ENCODE measurements at places on chromosomes 5 and 9.

DNA sequence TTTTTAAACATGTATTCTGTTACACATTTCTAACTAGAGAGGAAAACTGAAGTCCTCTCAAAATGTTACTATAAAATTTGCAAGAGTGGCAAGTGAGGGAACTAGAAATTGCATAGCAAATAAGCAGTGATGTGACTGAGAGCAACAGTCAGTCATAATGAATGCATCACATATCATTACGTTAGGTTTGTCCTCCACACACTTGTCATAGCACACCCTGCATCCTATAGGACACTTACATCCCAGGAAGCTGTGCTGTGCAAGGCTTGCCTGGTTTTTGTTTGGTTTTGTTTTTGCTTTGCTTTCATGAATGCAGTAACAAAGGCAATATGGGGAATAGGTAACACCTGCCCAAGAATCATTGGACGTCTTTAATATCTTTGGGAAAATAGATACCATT is 10.8 kb downstream of the NFIB start:
- H3K27me3 ChIP-seq, result no peaks in the 10 kb centered on the region
- H3K4me3 ChIP-seq, result no peak overlapping the region
- no peak overlapping the region for H3K27ac ChIP-seq

DNA sequence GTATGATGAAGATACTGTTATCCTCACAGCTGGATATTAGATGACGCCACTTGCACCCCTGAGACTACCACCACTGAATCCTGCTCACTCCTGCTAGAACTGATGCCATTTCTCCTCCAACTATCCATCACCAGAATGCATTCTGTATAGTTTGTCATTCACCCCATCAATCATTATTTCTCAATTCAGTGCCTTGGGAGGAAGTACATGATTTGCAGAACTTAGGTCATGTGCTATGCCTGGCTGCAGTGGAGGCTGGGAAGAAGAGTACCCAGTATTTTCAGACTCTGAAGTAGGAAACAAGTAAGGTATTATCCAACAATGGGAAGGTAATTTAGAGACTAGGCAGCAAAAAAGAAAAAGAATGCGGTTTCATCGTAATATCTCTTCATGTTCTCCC is 26.2 kb upstream of the HSD17B4 start:
- H3K27ac ChIP-seq, result no peak overlapping the region
- H3K4me1 ChIP-seq, result no peaks in the 10 kb centered on the region
- no peaks in the 10 kb centered on the region for H3K27me3 ChIP-seq
- no peaks in the 10 kb centered on the region for H3K36me3 ChIP-seq

DNA sequence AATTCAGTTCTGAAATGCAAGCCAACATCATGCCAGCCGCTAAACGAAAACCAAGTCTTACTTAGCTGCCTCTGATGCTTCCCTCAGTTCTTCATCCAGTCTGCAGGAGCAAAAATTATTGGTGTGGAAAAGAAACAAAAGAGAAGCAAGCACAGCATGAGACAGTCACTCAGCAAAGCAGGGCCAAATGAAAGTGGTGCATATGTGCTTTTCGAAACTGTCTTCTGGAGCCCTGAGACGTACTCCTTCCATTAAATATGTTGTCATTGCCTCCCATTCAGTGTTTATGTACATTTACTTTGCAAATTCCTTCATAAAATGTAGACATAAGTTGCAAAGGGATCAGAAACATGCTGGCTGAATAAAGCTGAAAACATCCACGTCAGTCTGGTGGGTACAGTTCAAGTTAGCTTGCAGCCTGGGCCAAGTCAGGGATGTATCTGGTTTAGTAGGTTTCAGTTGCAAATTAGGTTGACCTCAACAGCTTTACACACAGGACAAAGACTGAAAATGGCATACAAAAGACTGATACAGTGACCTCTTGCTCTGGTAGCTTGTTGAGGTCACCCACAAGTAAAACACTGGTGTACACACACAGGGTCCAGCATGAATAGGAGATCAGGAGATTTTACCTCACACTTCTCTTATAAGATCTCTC is 139.7 kb upstream of the PCA3 start:
- no peaks in the 10 kb centered on the region for H3K4me1 ChIP-seq
- H3K36me3 ChIP-seq, result no peaks in the 10 kb centered on the region
- H3K27ac ChIP-seq, result no peak overlapping the region

DNA sequence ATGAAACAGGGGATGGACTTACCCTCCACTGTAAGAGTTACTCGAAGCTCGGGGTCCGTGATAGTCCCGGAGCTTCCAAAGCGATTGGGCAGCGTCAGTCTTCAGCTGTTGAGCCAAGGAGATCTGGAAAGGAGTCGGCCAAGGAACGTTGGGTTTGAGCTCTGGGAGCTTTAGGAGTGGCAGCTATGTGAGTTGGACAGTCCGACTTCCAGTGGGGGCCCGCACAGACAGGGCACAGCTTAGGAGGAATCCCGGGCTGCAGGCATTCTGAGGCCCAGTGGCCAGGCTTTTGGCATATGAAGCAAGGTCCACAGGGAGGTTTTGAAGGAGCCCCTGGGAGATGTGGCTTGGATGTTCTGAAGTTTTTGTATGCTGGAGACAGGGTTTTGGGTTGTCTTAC is 72.7 kb downstream of the PHAX start:
- no peaks in the 10 kb centered on the region for H3K4me1 ChIP-seq
- no peak for DNase-seq
- no peak overlapping the region for H3K4me3 ChIP-seq

DNA sequence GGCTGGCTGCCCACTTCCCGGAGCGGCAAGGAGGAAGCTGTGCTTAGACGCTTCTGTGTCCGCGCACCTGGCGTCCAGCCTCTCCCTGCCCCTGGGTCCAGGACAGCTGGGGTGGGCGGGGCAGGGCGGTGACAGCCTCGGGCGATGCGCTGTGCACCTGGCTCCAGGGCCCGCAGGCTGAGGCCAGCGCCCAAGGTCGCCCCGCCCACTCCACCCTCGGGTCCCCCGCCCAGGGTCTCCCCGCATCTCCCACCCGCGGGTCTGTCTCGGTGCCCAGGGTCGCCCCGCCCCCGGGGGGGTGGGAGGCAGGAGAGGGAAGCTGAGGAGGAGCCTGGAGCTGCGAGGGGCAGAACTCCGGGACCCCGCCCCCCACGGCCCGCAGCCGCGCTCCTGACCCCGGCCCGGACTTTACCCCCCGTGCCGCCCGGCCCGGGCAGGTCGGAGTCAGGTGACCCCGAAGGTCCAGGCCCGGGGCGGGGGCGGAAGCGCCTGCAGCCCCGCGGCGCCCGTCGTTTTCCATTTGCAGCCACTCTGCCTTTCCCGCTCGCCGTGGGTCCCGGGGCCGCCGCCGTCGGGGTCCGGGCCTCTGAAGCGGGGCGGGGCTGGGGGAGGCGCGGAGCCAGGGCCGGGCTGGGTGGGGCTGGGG is at the start of gene ENTPD8:
Gene ENTPD8, minus strand, starts transcription at position 69 of the 646 bp plus-strand sequence. CDS start 3,072 bp downstream, outside the sequence.
- no peaks in the 10 kb centered on the region for H3K27me3 ChIP-seq
- H3K4me3 ChIP-seq, result peak within 1 kb of the TSS; percentile 59
- DNase-seq, result peak; percentile 88
- no peaks in the 10 kb centered on the region for H3K36me3 ChIP-seq

DNA sequence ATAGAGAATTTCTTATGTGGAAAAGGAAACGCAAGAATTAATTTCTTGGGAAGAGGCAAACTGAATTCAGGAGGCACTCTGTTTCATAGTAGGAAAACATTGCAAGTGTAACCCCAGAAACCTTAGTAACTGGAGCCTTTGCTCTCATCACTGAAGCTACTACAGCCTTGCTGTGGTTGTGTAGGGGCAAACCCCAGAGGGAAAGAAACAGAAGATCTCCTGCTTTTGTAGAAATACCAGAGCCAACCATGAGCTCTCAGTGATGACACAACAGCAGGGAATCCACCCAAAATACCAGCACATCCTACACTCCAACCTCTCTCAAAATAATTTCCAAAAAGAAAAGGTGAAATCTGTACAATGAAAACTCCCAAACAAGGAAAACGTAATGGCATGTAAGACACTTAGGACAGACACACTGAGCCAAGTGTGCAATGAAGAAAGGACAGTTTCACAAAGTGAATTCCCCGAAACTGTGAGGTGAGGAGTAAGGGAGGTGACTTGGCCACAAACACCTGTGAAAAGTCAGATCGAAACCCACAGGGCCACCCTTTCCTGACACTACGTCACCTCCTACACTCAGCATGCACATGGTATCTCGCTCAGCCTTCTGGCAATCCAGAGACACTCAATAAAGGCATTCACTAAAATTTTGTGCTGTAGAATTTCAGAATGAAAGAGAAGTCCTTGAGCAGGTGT is 8.5 kb upstream of the ACSL6 start:
- no peaks in the 10 kb centered on the region for H3K36me3 ChIP-seq
- H3K4me1 ChIP-seq, result no peaks in the 10 kb centered on the region
- no peak overlapping the region for H3K4me3 ChIP-seq

DNA sequence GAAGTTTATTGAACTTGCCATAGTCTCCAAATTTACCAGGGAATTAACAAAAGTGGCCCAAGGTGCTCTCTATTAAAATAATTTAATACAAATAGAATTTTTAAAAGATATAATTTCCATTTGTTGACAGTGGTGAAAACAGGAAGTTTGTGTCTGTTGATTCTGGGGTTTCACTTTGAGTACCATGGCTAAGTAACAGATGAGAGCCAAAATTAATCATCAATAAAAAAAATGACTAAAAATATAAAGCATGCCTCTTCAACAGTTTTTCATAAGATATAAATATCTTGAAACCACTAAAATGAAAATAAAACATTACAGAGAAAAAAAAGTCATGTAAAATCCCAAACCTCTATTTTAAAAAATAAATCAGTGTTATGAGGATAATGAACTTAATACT is 49.8 kb downstream of the SGCD start:
- no peak overlapping the region for H3K27ac ChIP-seq
- H3K36me3 ChIP-seq, result no peaks in the 10 kb centered on the region
- H3K4me3 ChIP-seq, result no peak overlapping the region
- H3K4me1 ChIP-seq, result no peaks in the 10 kb centered on the region

- H3K4me1 ChIP-seq, result no peaks in the 10 kb centered on the region
- no peaks in the 10 kb centered on the region for H3K36me3 ChIP-seq
- H3K27me3 ChIP-seq, result no peaks in the 10 kb centered on the region
- no peak overlapping the region for H3K27ac ChIP-seq
- DNase-seq, result no peak
These were observed 58.1 kb upstream of the TMEM215 start for GRCh38 chr9:32725066-32725860.

GRCh38 chr9:69143291-69143690 is 30.8 kb upstream of the TJP2 start:
- no peak for DNase-seq
- H3K27ac ChIP-seq, result no peak overlapping the region
- no peaks in the 10 kb centered on the region for H3K27me3 ChIP-seq
- peaks cover 2% of the 10 kb centered on the region for H3K4me1 ChIP-seq

DNA sequence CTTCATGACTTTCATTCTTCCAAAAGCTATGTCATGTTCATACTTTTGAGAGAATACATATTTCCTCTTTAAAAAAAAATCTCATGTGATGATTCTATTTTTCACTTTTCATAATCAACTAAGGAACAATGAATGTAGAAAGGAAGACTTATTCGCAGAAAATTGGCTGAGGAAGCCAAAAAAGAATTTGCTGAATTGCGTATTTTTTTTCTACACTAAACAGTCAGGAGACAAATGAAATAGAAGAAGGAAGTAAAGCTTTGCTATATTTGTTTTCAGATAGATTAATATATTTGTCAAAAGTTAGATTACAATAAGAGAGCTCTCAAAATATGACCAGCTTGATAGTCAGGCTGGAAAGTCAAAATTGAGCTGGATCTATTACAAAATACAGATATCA is 504.2 kb downstream of the ANXA1 start:
- no peaks in the 10 kb centered on the region for H3K4me1 ChIP-seq
- no peak overlapping the region for H3K4me3 ChIP-seq
- H3K27ac ChIP-seq, result no peak overlapping the region
- H3K27me3 ChIP-seq, result no peaks in the 10 kb centered on the region
- no peak for DNase-seq

DNA sequence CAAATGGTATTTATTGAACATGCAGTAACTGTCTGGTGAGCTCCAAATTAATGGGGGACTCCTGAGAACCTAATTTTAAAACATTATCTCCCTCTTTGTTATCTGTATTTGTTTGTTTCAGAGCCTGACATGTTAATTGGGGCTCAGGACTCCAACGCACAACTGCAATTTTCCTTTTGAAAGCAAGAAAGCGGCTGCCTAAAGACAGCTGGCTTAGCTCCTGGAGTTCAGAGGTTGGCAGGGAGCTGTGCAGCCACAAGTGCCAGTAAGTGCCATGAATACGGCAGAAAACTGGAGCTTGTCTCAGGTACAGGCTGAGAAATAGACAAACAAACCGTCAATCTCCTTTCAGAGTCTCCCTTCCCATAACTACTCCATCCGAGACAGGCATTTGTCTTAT is 80.9 kb downstream of the PPP2R2B start:
- no peaks in the 10 kb centered on the region for H3K4me1 ChIP-seq
- no peaks in the 10 kb centered on the region for H3K36me3 ChIP-seq
- no peak overlapping the region for H3K4me3 ChIP-seq
- H3K27me3 ChIP-seq, result no peaks in the 10 kb centered on the region

- H3K27me3 ChIP-seq, result no peaks in the 10 kb centered on the region
- no peaks in the 10 kb centered on the region for H3K36me3 ChIP-seq
- no peak overlapping the region for H3K4me3 ChIP-seq
- DNase-seq, result no peak
These were observed 122.6 kb downstream of the TMEM38B start for GRCh38 chr9:105816981-105817380.

- no peak overlapping the region for H3K27ac ChIP-seq
- no peak overlapping the region for H3K4me3 ChIP-seq
- no peaks in the 10 kb centered on the region for H3K27me3 ChIP-seq
These were observed 9.3 kb upstream of the DOLPP1 start for GRCh38 chr9:129071526-129072126.

DNA sequence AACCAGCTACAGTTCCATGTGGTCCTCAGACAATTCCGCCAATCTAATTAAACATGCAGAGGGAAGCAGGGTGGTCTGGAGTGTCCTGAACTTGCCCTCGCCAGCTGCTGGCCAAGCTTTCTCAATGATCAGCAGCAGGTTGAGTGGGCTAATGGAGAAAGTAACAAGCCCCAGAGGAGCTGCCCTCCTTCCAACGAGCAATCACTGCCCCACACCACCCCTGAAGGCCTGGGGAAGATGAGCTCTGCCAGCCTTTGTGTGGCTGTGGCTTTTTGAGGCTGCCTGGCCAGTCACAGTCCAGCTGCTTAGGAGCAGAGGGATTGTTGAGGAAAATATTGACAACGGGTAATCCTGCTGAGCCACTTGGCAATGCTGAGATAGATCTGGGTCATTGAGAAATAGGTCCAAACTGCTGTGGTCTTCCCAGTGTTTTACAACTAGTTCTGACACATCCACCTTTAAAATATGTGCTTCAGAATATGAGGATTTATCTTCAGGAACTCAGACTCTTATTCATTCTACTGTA is 107.3 kb downstream of the CD180 start:
- no peaks in the 10 kb centered on the region for H3K36me3 ChIP-seq
- H3K27me3 ChIP-seq, result no peaks in the 10 kb centered on the region
- H3K27ac ChIP-seq, result no peak overlapping the region
- DNase-seq, result no peak
- H3K4me1 ChIP-seq, result no peaks in the 10 kb centered on the region
